GM13977 (cell line): ENCODE measurements at places on chromosomes 11 and 22.

DNA sequence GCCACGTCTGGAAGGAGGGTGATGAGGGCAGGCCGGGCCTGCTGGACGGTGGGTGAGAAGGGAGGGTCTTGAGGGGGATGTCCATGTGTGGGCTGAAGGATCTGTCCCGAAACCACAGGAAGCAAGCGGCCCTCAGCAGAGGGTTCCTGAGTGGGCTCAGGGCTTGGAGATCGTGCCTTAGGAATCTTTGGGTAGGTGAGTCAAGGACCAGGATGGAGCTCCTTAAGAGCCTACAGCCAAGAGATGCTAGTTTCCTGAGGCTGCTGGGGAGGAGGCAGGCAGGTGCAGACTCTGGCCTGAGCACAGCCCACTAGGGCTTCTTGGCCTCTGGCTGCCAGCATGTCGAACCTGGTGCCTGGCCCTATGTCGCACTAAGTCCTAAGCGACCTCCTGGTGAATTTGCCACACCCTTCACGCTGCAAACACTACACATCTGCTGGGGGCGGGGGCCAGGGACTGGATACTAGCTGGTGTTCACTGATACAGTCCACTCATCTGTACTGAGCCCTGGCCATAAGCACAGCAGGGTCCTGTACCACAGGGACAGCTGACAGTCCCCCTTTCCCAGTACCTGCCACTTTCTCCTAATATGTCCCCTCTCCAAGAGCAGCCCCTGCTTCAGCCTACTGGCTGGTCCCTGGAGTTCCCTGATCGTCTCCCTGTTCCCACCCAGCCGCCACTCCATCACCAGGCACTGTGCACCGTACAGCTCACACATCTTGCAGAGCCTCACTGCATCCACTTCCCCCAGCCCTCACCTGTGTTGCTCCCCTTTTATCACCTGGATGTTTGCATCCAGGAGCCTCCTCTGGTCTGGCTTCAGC lies 19.5 kb downstream of the GNAZ start:
- no peak for DNase-seq

DNA sequence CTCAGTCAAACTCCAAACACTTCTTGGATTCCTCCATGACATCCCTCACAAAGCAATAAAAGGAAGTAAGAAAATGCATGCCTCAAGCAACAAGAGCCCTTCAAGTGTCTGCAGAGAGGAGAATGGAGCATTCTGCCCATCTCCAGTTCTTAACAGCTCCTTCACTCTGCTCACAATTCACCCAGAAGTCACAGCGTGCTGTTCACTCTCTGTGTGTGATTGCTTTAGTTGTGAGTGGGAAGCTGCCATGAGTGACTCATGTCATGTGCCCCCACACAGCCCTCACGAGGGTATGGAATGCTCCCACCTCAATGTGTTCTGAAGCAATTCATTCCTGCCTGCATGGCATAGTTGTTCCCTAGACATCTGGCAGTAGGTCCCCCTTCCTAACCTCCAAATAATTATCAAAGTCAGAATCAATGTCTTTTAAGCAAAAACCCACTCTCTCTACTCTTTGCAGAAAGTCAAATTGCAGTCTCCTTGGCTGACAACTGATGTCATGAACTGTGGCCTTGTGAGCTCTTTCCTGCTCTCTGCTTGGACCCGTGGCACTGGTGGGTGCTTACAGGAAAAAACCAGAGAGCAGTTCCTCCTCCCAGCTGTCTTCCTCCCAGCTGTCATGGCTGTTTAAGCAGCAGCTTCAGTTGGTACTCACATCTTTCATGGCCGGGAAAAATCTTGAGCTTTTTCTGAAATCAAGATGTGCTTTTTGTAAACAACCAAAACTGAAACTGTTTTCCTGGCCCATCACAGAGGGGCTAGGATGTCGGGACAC lies 112.1 kb upstream of the SPON1 start:
- DNase-seq = no peak

DNA sequence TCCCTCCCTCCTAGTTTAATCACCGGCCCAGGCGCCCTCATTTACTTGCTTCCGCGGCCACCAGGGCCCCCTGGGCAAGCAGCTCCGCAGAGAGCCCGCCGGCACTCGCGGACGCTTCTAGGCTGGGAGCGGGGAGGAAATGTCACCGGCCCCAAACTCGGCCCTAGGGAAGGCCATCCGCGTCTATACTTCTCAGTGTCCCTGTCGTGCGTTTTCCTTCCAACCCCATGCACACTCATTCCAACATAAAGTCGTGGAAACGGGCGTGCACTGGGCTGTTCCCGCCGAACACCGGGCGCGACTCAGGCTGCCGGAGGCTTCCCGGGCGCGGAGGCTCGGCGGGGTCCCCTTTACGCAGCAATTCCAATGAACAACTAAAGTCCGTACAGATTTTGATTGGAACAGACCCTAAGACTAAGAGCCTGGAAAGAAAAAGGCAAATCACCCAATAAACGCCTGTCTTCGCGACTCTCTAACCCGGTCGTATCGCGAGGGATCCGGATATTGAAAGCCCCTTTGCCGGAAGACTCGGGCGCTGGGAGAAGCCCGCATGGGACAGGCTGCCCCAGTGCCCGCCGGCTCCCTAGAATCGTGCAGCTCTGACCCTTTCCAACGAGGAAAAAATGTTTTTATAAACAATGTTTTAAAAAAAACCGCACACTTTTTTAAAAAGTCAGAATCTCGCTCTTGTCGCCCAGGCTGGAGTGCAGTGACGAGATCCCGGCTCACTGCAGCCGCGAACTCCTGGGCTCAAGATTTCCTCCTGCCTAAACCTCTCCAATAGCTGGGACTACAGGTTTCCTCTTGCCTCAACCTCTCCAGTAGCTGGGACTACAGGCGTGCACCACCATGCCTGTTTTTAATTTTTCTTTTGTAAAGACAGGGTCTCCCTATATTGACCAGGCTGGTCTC lies 1.3 kb upstream of the BARX2 start:
- peak; percentile 23 for DNase-seq

GRCh38 chr11:120952461-120953434 lies 71.2 kb upstream of the TBCEL start:
- peak; percentile 75 for DNase-seq

- peak; percentile 71 for DNase-seq
These were observed 130.8 kb downstream of the CEP164 start for GRCh38 chr11:117458275-117459122.

- no peak for DNase-seq
These were observed 411.4 kb upstream of the CCDC90B start for GRCh38 chr11:83697518-83697917.

DNA sequence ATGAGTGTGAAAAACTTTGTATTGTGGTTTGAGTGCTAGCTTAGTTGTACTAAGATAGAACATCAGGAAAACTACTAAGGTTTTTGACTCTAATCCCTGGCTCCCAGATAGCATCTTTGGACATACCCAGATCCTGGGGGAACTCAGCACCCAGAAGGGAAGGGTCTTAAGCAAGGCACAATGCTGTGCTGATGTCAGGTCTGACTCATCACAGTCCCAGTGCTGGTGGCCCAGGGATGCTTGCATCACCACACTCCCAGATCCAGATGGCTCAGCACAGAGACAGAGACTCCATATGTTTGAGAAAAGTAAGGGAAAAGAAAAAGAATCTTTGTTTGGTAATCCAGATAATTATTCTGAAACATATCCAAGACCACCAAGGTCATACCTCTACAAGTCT lies 18.3 kb upstream of the OR56A3 start:
- DNase-seq = no peak

DNA sequence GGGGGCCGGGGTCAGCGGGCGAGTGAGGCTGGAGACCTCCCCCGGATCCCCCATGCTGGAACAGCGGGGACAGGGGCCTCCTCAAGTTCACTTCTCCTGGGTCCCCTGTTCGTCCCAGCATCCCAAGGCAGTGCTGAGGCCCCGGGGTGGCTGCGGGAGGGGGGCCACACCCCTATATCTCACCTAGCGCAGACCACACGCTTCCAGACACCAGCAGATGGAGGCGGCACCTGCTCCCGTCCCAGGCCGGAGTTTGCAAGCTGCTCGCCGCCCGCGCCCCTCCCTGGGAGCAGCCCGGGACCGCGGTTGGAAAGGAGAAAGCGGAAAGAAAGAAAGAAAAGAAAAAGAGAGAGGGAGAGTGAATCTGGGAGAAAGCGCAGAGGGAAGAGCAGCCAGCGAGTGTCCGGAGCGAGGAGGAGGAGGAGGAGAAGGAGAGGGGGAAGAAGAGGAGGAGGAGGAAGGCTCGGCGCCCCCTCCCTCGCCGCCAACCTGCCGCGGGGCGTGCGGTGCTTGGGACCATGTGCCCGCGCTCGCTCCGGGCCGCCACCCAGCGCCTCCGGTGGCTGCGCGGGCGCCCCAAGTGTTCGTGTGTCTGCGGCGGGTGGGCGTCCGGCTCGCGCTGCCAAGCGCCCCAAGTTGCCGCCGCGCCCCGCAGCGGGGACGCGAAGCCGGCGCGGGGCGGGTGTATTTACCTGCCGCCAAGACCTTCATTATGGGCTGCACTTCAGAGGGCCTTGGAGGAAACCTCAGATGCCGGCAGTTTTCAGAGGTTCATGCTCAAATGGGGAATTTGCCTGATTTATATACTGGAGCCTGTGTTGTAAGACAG lies at the start of gene LIF:
LIF (minus strand) TSS at position 775 of the 829 bp plus-strand sequence; CDS start at position 711, 64 bp downstream.
- DNase-seq = peak; percentile 83

DNA sequence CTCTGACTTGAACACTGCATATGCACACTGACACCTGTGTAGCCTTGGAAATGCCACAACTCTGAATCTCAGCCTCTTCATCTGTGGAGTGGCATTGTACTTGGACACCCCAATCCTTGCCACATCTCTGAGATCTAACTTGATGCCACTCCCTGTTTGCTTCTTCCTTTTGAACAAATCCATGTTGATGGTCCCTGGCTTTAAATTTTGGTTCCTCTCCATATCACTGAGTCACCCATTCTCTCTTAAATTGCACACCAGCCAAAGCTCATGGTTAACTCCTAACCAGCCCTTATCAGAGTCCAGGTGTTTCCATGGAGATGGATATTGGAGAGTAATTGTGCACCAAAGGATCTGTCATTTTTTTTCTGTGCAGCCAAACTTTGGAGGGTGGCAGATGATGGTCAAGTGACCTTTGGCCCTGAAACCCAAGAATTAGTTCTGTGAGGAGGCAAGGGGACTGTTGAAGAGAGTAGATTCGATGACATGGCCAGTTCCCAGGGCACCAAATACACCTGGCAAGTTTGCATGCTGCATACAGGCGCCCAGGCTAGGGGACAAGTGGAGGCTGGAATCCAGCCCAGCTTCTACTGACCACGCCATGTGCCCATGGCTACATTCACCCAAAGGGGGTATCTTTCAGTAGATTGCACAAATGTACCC lies 25.1 kb upstream of the PAMR1 start:
- DNase-seq = no peak

GRCh38 chr22:25643232-25644000 lies 78.9 kb downstream of the GRK3 start:
- no peak for DNase-seq

DNA sequence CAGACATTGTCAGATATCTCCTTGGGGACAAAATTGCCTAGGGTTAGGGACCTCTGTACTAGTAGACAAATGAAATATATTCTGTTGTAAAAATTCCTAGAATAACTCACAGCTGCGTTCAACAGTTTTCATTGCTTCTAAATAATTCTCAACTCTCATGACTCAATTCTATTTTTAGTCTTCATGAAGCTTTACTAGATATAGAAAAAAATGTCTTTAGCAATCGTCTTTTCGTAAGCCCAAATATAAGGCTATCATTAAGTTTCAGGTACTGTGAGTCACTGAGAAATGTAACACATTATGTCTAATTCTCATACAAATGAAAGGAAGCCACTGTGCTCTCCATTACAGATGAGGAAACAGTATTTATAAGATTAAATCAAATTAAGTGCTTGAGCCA lies 6.4 kb downstream of the MMP12 start:
- no peak for DNase-seq

DNA sequence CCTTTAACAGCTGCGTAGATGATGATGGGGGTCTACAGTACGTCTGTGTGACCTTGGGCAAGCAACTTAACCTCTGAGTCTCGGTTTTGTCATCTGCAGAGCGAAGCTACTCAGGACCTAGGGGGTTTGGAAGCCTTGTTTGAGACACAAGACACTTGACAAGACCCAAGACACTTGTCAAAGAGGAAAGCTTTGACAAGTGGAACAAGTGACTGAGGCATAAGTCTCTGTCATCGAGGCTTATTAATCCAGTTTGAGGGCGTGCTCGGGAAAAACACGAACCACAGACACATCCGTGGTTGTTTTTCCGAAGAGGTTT lies 732 bp upstream of the PC start:
- no peak for DNase-seq

- no peak for DNase-seq
These were observed 42.3 kb upstream of the CCDC188 start for GRCh38 chr22:20192972-20193760.

DNA sequence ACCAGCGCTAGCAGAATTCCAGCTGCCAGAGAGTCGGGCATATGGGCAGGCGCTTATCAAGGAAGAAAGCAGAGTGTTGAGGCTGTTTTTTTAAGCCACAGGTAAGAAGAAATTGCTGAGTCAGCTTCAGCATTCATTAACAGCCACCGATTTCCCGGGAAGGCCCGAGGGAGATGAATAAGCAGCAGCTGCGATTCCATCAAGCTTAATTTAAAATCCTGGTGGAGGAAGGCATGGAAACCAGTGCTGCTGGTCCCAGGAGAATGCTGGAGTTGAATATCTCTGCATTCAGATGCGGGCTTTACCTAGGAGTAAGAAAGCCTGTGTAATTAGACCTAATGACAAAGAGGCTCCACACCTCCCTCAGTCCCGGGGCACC lies 168.8 kb downstream of the BRD1 start:
- no peak for DNase-seq

DNA sequence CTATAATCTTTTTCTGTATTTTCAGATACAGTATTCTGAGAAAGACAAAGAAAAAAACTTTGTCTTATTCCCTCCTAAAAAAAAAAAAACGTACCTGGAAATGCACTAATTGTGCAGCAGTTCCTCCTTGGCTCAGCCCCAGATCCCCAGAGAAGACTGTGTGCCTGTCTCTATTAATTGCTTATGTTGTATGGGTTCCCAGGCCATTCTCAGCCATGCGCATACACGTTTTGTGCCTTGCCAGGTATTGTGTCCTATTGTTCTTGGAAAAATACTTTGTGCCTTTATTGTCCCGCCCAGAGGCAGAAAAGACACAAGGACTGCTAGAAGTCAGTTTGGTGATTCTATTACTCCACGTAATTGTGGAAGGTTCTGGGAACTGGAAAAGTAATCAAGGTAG lies 91.2 kb downstream of the PIWIL4 start:
- DNase-seq = no peak

GRCh38 chr11:9438611-9439010 lies 22.2 kb upstream of the ZNF143 start:
- no peak for DNase-seq

DNA sequence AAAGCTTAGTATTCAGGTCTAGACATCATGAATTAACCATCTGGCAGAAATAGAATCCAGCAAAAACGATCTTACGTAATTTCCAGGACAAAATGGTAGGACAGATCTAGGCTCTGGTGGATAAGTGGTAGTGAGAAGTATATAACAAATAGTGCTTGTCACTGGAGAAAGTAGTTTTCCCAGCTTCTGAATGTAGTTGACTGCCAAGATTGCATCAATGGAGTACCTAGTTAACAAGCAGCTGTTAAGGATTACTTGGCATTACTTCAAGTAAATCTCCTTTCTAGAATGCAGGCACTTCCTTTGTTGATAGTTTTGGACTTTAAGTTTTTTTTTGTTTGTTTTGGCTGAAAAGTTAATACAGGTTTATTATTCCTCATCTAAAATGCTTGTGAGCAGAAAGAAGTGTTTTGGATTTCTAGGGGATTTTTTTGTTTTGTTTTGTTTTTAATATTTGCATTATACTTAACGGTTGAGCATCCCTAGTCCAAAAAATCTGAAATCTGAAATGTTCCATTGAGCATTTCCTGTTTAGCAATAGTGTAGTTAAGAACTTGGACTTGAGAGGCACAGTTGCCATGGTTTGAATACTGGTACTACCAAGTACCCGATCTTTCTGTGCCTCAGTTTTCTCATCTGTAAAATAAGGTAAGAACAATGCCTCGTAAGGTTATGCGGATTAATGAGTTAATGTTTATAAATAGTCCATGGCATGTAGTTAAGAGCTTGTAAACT lies 20.3 kb downstream of the FAM118B start:
- no peak for DNase-seq
